ENCODE measurements at places on chromosomes 12 and 14.
A peak's percentile ranks its signal among the peaks of the same experiment; 100 is the strongest.

DNA sequence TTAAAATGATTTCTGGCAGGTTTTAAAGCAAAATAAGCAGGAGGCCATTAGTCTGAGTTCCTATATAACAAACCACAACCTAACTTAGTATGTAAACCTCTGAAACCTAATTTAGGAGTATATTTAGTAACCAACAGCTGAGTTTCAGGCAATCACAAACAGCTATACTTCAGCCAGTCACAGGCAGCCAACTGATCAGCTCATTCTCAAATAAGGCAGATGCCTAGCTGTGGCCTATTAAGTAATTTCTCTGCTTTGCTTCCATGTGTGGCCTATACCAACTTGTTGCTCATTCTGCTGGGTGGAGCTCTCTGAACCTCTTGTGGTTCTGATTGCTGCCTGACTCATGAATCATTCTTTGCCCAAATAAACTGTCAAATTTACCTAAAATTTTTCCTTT is 408.9 kb upstream of the FBXO33 start:
- peak; percentile 51 for DNase-seq

DNA sequence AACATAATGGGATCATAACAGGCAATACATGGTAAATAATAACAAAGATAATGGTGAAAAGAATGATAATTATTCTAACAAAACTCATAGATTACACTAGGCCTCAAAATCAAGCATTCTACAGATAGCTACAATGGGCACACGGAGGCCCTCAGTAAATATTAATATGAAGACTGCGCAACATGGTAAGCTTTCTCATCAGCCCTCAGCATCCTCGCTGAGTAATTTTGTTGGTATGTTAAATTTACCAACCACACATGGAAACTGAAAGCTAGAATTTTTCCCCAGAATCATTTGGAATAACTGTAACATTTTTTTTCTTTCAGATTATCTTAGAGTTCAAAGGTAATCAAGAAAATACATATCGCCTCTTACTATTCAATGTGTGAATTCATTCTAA is 74.2 kb upstream of the PYGL start:
- peak; percentile 27 for DNase-seq

GRCh38 chr12:20643822-20644221 is 51.3 kb upstream of the SLCO1C1 start:
- DNase-seq = no peak

DNA sequence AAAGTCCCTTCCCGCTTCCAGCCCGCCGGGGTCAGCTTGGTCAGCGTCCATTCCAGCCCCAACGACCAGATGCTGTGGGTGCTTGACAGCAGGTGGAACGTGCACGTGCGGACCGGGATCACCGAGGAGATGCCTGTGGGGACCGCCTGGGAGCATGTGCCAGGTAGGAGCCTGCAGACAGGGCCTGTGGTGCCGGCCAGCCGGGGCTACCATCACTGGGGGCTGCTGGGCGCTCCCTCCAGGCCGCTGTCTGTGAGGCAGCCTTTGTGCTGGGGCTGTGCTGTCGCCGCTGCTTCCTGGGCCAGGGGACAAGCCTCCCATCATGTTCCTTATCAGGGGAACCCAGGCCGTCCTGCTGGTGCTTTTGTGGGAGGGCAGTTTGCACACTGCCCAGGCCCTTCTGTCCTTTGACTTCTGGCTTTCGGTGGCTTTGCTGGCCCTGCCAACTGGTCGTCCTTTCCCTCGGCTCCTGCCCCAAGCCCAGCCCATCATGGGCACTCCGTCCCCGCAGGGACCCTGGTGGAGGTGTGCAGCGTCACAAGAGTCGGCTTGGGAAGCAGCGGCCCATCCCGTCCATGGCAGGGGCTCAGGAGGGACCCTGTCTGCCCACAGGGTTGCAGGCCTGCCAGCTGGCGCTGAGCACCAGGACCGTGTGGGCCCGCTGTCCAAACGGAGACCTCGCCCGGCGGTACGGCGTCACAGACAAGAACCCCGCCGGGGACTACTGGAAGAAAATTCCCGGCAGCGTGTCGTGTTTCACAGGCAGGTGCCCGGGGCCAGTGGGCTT is 12.4 kb downstream of the ANKRD9 start:
- no peak for DNase-seq
